ENCODE measurements at places on chromosomes 3 and 15. TPM values are rescaled to one million over a fixed set of nuclear protein-coding genes. Genes with fewer than 3 reads are reported as not detected.

DNA sequence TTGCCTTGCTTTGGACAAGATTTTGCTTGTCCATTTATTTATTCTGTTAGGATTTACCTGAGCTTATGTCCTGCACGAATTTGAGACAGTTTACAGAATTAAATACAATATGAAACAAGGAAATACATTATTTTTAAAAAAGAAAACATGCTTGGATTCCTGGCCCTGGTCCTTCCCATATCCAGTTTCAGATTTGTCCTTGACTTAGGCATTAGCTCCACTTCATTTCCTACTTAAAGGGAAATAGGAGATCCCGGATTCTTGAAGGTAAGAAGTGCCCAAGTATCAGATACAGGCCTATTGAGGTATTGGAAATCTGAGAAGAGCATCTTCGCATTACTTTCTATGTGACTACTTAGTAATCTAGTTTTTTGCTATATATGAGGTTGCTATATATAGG, 672.0 kb downstream of the SI start:
- no peak for DNase-seq

GRCh38 chr3:43038010-43038409, 58.9 kb downstream of the GASK1A start:
- DNase-seq = no peak

DNA sequence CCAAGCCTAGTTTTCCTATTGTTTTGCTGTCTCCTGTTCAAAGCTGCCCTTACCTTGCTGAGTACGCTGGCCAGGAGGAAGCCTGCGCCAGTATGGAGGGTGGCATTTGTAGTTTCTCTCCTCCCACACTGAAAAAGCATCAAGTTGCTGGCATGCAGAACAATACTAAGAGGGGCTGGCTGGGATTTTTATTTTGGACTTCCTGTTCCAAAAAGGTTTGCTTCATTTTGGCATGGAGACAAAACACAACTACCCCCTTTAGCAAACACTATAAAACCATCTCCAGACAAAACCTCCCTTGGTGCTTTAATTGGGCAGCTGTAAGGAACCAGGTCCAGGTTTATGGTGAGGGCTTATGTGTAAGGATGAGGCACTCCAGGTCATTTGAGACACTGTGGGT, 457.6 kb downstream of the PDCD6IP start:
- DNase-seq = no peak

GRCh38 chr15:34119291-34119690, 17.4 kb downstream of the PGBD4 start:
- DNase-seq = no peak

- DNase-seq = no peak
Measured at GRCh38 chr15:70088455-70088854, 9.3 kb downstream of the TLE3 start.

- DNase-seq = no peak
Measured at GRCh38 chr15:25169318-25169717, 214.5 kb downstream of the SNRPN start.

- no peak for DNase-seq
Measured at GRCh38 chr15:77143191-77143590, 72.3 kb upstream of the TSPAN3 start.

DNA sequence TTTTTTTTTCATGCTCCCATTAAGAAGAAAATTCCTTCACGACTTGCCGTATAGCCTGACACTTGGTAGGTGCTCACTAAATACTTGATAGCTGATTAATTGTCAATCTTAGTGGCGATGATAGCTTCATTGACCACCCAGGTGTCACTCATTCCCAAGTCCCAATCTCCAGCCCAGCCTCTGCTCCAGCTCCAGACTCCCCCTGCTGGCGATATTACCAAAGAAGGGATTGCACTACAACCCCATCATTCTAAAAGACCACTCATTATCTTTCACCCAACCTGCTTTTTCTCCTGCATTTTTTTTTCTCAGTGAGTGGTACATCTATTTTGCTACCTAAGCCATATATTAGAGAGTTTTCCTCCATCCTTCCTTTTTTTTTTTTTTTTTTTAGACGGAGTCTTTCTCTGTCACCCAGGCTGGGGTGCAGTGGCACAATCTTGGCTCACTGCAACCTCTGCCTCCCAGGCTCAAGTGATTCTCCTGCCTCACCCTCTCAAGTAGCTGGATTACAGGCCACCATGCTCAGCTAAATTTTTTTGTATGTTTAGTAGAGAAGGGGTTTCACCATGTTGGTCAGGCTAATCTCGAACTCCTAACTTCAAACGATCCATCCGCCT, 19.5 kb upstream of the COMMD2 start:
- DNase-seq = peak; percentile 51

GRCh38 chr15:45249125-45249780, 2.8 kb upstream of the SLC28A2 start:
- no peak for DNase-seq

- no peak for DNase-seq
Measured at GRCh38 chr3:52310861-52311575, 5.1 kb upstream of the DNAH1 start.

- no peak for DNase-seq
Measured at GRCh38 chr3:193884027-193884426, 251.9 kb upstream of the HES1 start.

- no peak for DNase-seq
Measured at GRCh38 chr3:49313896-49314688, 25.8 kb downstream of the USP4 start.

- no peak for DNase-seq
Measured at GRCh38 chr15:89333959-89334509, 590 bp downstream of the POLG start.

- no peak for DNase-seq
Measured at GRCh38 chr3:69196876-69197275, 74.5 kb upstream of the LMOD3 start.

GRCh38 chr3:131218196-131218595, 163.4 kb upstream of the NUDT16 start:
- no peak for DNase-seq

DNA sequence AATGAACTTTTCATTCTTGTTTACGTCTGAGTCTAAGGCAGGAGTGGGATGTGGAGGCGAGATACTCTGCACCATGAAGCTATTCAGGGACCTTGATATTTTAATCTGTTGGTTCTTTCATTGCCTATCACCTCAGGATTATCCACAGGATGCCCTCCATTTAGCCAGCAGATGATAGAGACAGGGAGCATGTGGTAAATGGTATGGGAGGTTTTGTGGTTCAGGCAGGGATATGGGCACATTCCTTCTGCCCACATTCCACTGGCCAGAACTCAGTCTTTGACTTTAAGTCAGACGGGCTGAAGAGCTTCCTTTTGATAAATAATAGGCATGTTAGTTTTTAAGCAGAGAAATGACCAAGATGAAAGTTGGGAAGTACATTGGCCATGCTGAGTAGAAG, 548.0 kb upstream of the CCDC54 start:
- DNase-seq = no peak

- DNase-seq = no peak
Measured at GRCh38 chr3:122230174-122230573, 46.7 kb downstream of the CASR start.

LSMEM2 gene
- total RNA-seq = not detected

SKIC8 gene
- 66.8 TPM for total RNA-seq

LRTM1 gene
- not detected for total RNA-seq

CYP1A2 gene
- not detected for total RNA-seq

ARHGAP31 gene
- total RNA-seq = 37.7 TPM

GOLGA6L9 gene
- 2.3 TPM for total RNA-seq

DLEC1 gene
- 1.4 TPM for total RNA-seq

RLBP1 gene
- total RNA-seq = not detected

C3orf20 gene
- total RNA-seq = not detected

KIF23 gene
- 1.7 TPM for total RNA-seq

Measured in omental fat pad (tissue), 4 donors.